Activated effector memory CD4-positive, alpha-beta T cell treated with Interleukin-2 at 50 U/mL for 16 hours (primary cell): ENCODE measurements at places on chromosomes 2 and 18.

GRCh38 chr2:233034091-233034882 is 1.8 kb downstream of the NEU2 start:
- no peak for DNase-seq

DNA sequence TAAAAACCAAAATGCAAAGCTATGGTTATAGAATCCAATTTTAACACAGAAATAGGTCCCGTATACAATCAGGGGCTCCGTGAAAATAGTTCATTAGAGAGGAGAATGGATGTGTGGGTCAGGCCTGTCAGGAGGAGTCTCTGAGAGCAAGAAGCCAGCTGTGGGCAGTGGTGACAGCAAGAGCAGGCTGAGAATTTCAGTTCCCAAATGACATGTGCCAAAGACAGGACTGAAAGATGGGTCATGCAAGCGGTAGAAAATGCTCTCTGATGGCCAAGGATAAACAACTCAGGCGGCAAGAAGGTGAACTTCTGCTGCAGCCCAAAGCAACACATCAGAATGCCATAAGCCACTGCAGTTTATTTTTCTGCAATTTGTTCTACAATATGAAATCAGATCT is 100.4 kb downstream of the CCDC141 start:
- DNase-seq, result no peak

GRCh38 chr2:134432435-134432883 is 178.6 kb downstream of the MGAT5 start:
- no peak for DNase-seq

- no peak for DNase-seq
Observed at GRCh38 chr2:38155015-38155414, 79.1 kb upstream of the CYP1B1 start.
